ENCODE measurements at places on chromosomes 7 and 10.

GRCh38 chr7:129742256-129742655 lies 130.7 kb downstream of the NRF1 start:
- no peak for DNase-seq

- no peak for DNase-seq
Measured at GRCh38 chr7:22542669-22543068, 42.7 kb upstream of the STEAP1B start.

DNA sequence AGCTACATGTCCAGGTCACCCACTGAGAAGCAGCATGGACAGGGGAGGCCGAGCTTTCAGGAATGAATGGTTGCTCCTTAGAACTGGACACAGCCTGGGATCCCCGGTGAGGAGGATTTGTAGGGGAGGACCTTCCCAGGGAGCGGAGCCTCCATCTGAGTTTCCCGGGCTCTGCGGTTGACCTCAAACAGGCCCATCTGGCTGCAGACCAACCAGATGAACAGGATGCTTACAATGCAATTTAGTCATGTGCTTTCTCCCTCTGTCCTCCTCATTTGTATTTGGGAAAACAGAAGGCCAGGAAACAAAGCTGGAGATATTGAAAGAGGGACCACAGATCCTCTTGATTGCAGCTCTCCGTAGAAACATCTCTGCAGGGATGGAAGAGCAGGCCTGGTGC lies 104.8 kb downstream of the EMX2 start:
- DNase-seq = no peak

GRCh38 chr7:124263232-124263827 lies 230.5 kb upstream of the TMEM229A start:
- no peak for DNase-seq

DNA sequence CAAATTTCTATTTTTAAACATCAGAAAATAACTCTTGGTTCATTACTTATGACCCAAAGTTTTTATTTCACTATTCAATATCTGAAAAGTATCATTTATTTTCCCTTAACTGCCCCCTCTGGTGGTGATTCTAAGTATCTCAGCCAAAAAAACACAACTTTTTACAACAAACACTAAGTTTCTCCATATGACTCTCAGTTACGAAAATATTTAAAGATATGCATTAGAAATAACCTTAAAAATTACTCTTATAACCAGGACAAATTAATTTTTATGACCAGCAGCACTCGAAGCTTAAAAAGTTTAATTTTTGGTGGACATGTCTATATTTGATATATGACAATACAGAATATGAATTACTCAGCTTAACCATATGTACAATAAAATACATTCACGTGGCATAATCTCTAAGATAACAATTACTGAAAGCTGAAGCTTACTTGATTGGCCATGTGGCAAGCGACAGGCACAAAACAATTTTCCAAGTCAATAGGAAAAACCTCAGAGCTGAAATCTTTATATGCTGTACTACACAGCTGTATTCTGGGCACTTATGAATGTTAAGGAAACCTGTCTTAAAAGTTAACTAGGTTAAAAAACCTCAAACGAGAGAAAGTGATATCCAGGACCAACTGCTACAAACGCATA lies 2.3 kb downstream of the HNRNPA2B1 start:
- no peak for DNase-seq

- DNase-seq = no peak
Measured at GRCh38 chr7:64992971-64993370, 2.1 kb upstream of the ZNF117 start.

GRCh38 chr10:121981346-121981745 lies 6.3 kb upstream of the NSMCE4A start:
- DNase-seq = no peak

GRCh38 chr10:17781856-17782255 lies 27.3 kb upstream of the MRC1 start:
- no peak for DNase-seq

GRCh38 chr7:51031216-51031615 lies 248.5 kb upstream of the GRB10 start:
- no peak for DNase-seq

DNA sequence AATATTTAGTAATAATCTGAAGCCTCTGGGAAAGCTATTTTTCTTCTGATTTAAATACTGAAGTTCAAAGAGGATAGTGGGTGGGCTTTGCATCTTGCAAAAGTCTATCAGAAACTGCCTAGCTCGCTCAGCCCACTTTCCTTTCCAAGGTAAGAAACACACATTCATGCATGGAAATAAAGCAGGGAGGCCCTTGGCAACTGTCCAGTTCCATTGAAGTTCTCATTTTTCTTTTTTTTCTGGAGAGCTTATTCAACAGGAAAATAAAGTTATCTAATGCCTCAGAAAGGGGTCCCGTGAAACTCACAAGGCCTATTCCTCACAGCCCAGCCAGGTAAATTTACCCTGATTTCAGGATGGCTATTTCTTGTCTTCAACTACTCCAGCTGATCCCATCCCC lies 654.9 kb downstream of the KCNMA1 start:
- DNase-seq = no peak

DNA sequence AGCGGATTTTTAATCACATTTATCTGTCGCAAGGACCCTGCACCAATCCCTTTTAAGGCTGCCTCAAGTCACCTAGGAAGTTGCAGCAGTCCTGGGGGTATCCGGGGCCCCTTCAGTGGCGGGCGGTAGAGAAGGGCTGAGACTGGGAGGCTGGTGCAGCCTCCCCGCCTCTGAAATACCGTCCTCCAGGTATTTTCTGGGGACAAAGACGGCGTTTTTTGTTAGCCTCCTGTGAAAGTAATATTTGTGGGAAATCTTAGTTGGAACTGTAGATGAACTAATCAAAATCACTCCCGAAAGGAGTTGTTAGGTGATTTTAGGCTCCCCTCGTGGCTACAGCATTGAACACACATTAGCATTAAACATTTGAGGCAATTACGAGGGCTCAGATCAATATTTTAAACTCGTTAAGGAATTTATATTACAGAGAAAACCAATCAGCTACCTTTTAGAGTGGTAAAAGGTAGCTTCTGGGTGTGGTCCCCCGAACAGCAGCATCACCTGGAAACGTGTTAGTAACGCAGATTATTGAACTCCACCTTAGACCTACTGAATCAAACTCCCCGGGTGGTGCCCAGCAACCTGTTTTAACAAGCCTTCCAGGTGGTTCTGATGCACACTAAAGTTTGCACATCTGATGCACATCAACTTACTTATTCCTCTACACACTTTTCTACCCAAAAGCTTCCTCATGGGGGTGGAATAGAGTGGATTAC lies 530 bp upstream of the ANXA7 start:
- no peak for DNase-seq

GRCh38 chr7:116653204-116653603 lies 18.8 kb upstream of the MET start:
- DNase-seq = no peak

DNA sequence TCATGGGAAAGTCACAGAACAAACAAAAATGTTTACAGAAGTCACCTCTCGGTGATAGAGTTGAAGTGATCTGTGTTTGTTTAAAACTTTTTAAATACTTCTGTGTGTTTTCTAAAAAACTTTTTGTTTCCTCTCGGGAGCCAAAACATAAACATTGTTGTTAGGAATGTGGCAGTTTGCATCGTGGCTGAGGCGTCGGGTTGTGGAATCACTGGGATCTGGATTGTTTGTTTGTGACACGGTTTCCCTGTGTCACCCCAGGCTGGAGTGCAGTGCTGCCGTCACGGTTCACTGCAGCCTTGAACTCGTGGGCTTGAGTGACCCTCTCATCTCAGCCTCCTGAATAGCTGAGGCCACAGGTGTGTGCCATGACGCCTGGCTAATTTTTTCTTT lies 29.0 kb upstream of the SUN1 start:
- no peak for DNase-seq

GRCh38 chr7:18610331-18610948 lies 114.9 kb downstream of the HDAC9 start:
- no peak for DNase-seq

GRCh38 chr7:130926001-130926691 lies 192.1 kb upstream of the KLF14 start:
- DNase-seq = no peak

GRCh38 chr7:11427686-11428273 lies 404.2 kb downstream of the THSD7A start:
- no peak for DNase-seq

- no peak for DNase-seq
Measured at GRCh38 chr10:103693812-103694205, 161.6 kb downstream of the SH3PXD2A start.

DNA sequence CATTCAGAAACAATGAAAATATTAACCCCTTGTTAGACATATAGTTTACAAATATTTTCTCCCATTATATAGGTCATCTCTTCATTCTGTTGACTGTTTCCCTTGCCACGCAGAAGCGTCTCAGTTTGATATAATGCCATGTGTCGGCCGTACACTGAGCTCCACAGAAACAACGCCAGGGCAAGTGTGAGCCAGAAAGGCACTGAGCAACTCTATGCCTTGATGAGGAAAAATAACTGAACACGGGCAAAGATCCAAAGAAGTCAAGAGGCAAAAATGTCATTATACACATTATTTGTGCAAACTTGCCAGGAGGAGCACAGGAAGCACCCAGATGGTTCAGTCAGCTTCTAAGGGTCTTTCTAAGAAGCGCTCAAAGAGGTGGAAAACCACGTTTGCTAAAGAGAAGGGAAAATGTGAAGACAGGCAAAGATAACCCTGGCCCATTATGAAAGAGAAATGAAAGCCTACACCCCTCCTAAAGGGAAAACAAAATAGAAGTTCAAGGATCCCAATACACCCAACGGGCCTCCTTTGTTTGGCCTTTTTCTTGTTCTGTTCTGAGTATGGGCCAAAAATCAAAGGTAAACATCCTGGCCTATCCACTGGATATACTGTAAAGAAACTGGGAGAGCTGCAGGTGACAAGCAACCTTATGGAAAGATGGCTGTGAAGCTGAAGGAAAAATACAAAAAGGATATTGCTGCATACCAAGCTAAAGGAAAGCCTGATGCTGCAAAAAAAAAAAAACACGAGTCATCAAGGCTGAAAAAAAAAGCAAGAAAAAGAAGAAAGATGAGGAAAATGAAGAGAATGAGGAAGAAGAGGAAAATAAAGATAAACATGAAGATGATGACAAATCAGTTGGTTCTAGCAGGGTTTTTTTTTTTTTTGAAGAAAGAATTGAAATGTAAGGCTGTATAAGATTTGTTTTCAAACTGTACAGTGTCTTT lies 15.5 kb downstream of the ARHGAP12 start:
- DNase-seq = no peak

- no peak for DNase-seq
Measured at GRCh38 chr7:111682588-111683340, 120.5 kb upstream of the IMMP2L start.

DNA sequence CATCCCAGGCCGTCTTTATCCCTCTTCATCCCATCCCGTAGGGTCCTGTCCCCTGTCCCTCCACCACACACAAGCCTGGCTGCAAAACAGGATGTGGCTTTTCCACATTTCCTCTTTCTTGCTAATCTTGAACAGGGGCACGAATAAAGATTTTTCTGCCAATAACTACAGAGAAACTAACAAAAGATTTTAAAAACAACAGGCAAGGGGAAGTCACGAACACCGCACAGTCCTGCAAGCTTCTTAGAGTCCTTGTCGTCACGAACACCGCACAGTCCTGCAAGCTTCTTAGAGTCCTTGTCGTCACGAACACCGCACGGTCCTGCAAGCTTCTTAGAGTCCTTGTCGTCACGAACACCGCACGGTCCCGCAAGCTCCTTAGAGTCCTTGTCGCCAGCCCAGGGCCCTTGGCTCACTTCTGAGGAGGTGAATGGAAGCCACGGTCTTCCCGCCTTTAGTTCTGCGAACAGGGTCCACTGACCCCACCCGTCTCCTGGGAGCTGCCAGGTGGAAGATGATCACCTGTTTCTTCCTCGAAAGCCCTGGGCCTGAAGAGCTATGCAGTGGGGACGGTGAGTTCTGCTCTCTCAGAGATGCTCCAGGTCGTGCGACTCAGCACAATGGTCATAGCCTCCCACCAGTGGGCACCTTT lies 10.3 kb upstream of the INSIG1 start:
- no peak for DNase-seq

GRCh38 chr7:101795461-101795860 lies 22.0 kb upstream of the CUX1 start:
- DNase-seq = no peak

- no peak for DNase-seq
Measured at GRCh38 chr7:106515321-106515720, 145.6 kb downstream of the CCDC71L start.

GRCh38 chr10:59970396-59971368 lies 64.3 kb upstream of the CCDC6 start:
- no peak for DNase-seq

- no peak for DNase-seq
Measured at GRCh38 chr10:89518108-89518507, 17.3 kb downstream of the SLC16A12 start.

GRCh38 chr10:75042292-75042974 lies 69.0 kb upstream of the SAMD8 start:
- DNase-seq = no peak

DNA sequence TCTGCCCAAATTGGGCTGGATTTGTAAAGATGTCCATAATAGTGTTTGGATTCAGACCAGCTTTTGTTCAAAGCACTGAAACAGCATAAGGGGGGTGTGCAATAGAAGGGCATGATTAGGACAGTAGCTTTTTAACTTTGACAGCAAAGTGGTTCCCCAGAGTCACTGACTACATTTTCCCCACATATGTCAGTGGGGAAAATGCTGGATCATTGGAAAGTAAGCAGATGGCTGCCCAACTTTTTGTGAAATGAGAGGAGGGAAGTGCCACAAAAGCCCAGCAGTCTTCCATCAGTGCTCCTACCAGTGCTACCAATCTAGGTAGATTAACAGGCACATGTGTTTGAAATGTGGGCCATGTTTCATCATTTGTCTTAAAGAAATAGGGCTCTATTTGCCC lies 162.8 kb downstream of the FZD1 start:
- no peak for DNase-seq

DNA sequence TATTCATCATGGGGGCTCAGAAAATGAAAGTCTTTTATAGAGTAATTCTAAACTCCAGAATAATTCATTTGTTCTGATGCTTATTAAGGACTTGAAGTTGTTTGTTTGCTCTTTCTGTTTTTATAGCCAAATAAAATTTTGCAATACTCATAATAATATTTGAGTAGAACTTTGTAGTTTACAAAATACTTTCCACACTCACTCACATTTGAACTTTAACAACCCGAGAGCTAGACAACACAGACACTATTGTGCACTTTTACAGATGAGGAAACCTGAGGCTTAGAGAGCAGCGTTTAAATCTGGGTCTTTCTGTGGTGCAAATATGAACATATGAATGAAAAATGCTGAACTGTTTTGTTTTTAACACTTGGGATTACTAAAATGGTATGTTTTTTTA lies 126.8 kb downstream of the KAT6B start:
- no peak for DNase-seq

- DNase-seq = no peak
Measured at GRCh38 chr10:110426294-110427181, 71.2 kb upstream of the DUSP5 start.

- DNase-seq = no peak
Measured at GRCh38 chr7:21743493-21743892, 200.7 kb downstream of the DNAH11 start.

- no peak for DNase-seq
Measured at GRCh38 chr7:115235075-115235474, 313.2 kb downstream of the MDFIC start.

- DNase-seq = no peak
Measured at GRCh38 chr7:31093282-31093681, 41.2 kb downstream of the ADCYAP1R1 start.

Measured in activated naive CD4-positive, alpha-beta T cell (primary cell).